Activated naive CD4-positive, alpha-beta T cell treated with anti-CD3 and anti-CD28 coated beads for 36 hours (primary cell): ENCODE measurements at places on chromosomes 13 and 19. TPM values are rescaled to one million over a fixed set of nuclear protein-coding genes. Genes with fewer than 3 reads are reported as not detected.

The MRPL4 gene
- 116 TPM for total RNA-seq

- no peaks in the 10 kb centered on the region for H3K27me3 ChIP-seq
- H3K4me1 ChIP-seq = peaks cover 28% of the 10 kb centered on the region
These were observed 43.4 kb downstream of the BICRA start for GRCh38 chr19:47652285-47652684.

DNA sequence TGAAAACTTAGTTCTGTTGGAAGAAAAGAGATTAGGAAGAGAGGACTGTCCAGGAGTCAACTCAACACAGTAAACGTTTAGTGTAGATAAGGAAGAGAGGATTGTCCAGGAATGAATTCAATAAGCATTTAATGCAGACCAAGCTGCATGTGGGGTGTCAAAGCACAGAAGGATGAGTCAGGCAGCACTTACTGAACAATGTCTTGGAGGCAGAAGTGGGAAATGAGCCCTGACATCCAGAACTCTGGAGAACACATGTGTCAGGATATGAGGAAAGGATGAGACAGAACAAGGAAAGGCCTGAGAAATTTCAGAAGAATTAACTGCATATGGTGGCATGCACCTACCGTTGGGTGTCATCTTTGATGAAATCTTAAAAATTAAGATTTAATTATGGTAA is 429.2 kb upstream of the HTR2A start:
- DNase-seq = no peak
- H3K27me3 ChIP-seq = no peaks in the 10 kb centered on the region
- no peaks in the 10 kb centered on the region for H3K36me3 ChIP-seq

DNA sequence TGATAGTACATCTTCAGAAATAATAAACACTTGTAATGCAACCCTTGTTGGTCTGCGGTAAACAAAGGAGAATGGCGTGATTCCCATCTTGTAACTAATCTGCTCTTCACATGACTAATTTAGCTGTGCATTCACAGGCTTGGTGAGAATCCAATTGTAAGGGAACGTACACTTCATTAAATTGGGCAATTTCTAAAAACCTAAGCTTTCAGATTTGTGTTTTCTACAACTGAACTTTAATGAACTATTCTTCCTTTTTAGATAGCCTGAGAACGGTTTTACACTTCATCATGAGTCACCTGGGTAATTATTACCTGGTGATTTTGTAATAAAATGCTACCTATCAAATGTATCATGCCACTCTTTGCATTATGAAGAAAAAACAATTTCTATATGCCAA is 306.9 kb downstream of the KLF5 start:
- peaks cover 2% of the 10 kb centered on the region for H3K27me3 ChIP-seq
- no peak overlapping the region for H3K4me3 ChIP-seq
- DNase-seq = no peak
- no peaks in the 10 kb centered on the region for H3K36me3 ChIP-seq

- no peak overlapping the region for H3K27ac ChIP-seq
- no peak for DNase-seq
- no peaks in the 10 kb centered on the region for H3K4me1 ChIP-seq
- H3K4me3 ChIP-seq = no peak overlapping the region
- no peaks in the 10 kb centered on the region for H3K27me3 ChIP-seq
These were observed 2823.7 kb upstream of the PCDH20 start for GRCh38 chr13:64239372-64239771.

DNA sequence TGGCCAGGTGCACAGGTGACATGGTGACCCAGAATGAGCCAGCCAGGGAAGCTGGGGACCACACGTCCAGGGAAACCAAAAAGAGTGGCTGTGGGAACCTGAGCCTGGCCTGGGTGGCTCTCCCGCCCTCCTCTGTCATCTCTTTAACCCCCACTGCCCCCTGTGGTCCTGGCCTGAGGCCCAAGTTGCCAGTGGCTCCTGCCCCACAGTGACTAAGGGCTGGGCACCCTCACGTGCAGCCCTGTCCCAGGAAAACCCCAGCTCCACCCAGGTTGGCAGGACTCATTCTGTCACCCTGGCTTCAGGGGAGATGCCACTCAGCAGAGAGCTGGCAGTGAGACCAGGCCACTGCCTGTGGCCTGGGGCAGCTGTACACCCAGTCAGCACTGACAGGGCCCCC is 30.6 kb upstream of the ISYNA1 start:
- H3K36me3 ChIP-seq = peaks cover 7% of the 10 kb centered on the region
- H3K4me1 ChIP-seq = peaks cover 2% of the 10 kb centered on the region
- no peaks in the 10 kb centered on the region for H3K27me3 ChIP-seq
- H3K4me3 ChIP-seq = no peak overlapping the region
- H3K27ac ChIP-seq = no peak overlapping the region

DNA sequence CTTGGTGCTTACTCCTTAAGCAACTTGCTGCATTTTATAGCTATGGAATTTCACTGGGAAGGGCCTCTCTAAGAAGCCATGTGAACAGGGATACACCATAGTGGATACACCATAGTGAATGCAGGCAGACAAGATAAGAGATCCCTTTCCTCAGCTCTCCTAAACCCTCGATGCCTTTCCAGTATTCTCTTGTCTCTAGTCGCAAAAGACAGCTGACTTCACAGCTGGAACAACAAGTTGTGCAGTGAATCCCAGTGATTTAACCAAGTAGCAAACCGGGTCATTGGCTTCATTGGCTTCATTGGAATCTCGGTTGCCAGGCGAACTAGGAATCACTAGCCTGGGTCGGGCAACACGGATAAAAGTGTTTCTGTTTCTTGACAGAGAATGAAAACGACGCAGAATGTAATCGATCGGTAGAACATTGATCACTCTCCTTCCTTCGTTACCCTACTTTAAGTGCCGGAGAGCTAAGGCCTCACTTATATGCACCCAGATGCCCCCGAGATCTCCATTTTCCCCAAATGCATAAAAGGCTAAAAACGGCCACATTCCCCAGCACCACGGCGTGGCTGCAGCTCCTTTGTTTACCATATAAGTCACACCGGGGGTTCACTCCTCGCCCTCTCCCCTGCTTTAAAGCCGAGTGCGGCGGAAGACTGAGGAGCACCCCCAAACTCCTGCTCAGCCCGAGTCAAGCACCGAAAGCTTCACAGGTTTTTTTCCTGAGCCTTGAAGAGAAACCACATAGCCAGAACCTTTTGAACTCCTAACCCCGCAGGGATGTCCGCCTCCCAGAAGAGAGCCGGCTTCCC is 674 bp downstream of the TRPC4 start:
- no peak overlapping the region for H3K27ac ChIP-seq
- no peak for DNase-seq
- peaks cover 7% of the 10 kb centered on the region for H3K4me1 ChIP-seq
- no peak overlapping the region for H3K4me3 ChIP-seq
- peaks cover 6% of the 10 kb centered on the region for H3K36me3 ChIP-seq

DNA sequence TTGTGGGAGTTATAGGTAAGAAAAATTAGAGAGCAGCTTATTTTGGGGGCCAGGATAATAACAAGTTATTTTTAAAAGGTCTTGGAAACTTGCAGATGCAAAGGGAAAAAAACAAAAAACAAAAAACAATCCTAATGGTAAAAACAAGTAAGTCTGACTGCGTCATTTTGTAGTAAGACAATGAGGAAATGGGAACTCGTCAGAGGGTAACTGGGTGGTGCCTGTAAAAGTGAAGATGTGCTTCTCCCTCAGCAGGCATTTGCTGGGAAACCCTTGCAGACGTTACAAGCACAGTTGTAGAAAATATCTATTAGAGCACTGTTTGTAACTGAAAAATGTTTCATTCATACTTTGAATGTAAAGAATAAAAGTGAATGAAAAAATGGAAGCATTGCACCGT is 2.2 kb upstream of the TNFSF13B start:
- H3K27ac ChIP-seq = no peak overlapping the region
- H3K36me3 ChIP-seq = peaks cover 2% of the 10 kb centered on the region
- H3K4me3 ChIP-seq = no peak overlapping the region
- H3K27me3 ChIP-seq = no peaks in the 10 kb centered on the region
- DNase-seq = no peak

- peaks cover 1% of the 10 kb centered on the region for H3K4me1 ChIP-seq
These were observed 56.2 kb upstream of the MYCBP2 start for GRCh38 chr13:77383097-77383496.

GRCh38 chr13:110132225-110132982 is 174.6 kb downstream of the COL4A1 start:
- no peaks in the 10 kb centered on the region for H3K36me3 ChIP-seq
- H3K4me3 ChIP-seq = no peak overlapping the region
- H3K4me1 ChIP-seq = peaks cover 4% of the 10 kb centered on the region
- peaks cover 28% of the 10 kb centered on the region for H3K27me3 ChIP-seq
- H3K27ac ChIP-seq = no peak overlapping the region

GRCh38 chr13:33219926-33220325 is 65.6 kb downstream of the STARD13 start:
- H3K4me3 ChIP-seq = no peak overlapping the region
- DNase-seq = no peak
- H3K27ac ChIP-seq = no peak overlapping the region
- H3K27me3 ChIP-seq = peaks cover 4% of the 10 kb centered on the region
- no peaks in the 10 kb centered on the region for H3K4me1 ChIP-seq
- H3K36me3 ChIP-seq = no peaks in the 10 kb centered on the region

DNA sequence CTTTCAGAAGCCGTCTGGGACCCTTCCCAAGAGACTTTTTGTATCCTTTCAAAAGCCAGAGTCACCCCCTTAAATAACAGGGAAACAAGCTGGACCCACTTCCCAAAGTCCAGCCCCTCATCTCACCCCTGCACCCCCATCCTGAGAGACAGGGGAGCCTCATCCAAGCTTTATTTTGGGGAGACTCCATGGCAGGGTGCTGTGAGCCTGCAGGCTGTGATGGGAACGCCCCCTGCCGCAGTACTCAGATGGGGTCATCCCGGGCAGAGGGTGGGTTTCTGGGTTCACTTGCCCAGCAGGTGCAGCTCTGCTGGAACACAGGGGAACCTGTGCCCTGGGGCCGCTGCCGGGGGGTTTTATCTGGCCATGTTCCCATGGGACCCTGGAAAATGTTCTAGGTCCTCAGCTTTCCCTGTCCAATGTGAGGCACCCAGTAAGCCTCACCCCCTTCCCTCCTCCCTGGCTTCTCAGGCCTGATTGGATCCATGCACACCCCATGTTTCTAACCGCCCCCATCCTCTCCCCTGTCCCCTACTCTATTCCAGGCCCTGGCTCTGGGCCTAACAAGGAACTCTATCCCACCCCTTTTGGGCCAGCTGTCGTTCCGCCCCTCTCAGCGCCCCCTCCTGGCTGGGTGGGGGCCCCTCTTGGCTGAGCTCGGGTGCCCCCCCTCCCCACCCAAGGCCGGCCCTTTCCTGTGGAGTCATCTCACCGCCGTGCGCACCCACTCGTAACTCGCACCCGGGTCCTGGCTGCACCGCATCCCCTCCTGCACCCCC is 1.0 kb downstream of the HIF3A start:
- H3K27me3 ChIP-seq = peaks cover 27% of the 10 kb centered on the region
- no peak overlapping the region for H3K4me3 ChIP-seq
- peaks cover 5% of the 10 kb centered on the region for H3K4me1 ChIP-seq
- H3K27ac ChIP-seq = no peak overlapping the region
- DNase-seq = no peak
- no peaks in the 10 kb centered on the region for H3K36me3 ChIP-seq

The PRSS57 gene
- total RNA-seq = not detected

DNA sequence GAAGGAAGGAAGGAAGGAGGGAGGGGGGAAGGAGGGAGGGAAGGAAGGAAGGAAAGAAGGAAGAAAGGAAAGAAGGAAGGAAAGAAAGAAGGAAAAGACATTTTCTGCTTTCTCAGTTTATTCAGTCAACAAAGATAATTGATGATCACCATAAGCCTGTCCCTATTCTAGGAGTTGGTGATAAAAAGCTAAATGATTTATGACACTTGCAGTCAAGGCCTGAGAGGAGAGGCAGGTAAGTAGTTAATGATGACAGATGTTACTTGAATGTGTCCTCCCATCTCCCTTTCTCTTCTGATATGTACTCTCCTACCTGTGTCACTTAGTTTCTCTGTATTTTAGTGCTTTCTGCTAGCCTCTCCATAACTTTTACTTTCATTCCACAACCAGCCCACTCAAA is 141.3 kb downstream of the SLITRK6 start:
- DNase-seq = no peak
- H3K36me3 ChIP-seq = no peaks in the 10 kb centered on the region
- H3K4me3 ChIP-seq = no peak overlapping the region
- no peak overlapping the region for H3K27ac ChIP-seq

GRCh38 chr19:10747271-10747670 is 29.4 kb downstream of the DNM2 start:
- H3K27me3 ChIP-seq = no peaks in the 10 kb centered on the region
- H3K4me3 ChIP-seq = no peak overlapping the region
- DNase-seq = no peak

DNA sequence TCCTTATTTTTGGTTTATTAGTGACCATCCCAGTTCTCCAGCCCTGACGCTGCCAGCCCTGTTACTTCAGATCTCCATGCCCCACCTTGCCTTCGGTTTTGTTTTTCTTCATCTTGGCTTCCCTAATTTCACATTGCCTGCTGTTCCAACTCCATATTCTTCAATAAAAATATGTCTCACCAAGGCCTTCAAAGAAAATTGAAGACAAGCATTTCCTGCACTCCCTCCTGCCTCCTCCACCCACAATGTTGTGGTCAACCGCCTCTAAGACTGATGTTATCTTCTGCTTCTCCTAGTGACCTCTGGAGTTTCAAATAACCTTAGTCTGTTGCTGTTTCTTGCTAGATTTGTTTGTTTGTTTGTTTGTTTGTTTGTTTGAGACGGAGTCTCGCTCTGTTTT is 14.6 kb downstream of the PLD3 start:
- peaks cover 1% of the 10 kb centered on the region for H3K36me3 ChIP-seq
- H3K4me1 ChIP-seq = peaks cover 7% of the 10 kb centered on the region
- no peak overlapping the region for H3K27ac ChIP-seq
- no peak for DNase-seq

The NLRP7 gene
- not detected for total RNA-seq

- no peak overlapping the region for H3K4me3 ChIP-seq
- DNase-seq = no peak
- no peaks in the 10 kb centered on the region for H3K27me3 ChIP-seq
- H3K36me3 ChIP-seq = no peaks in the 10 kb centered on the region
- H3K4me1 ChIP-seq = no peaks in the 10 kb centered on the region
These were observed 625.2 kb upstream of the PCDH20 start for GRCh38 chr13:62040806-62041205.
